ENCODE measurements at places on chromosomes 5 and 9.

DNA sequence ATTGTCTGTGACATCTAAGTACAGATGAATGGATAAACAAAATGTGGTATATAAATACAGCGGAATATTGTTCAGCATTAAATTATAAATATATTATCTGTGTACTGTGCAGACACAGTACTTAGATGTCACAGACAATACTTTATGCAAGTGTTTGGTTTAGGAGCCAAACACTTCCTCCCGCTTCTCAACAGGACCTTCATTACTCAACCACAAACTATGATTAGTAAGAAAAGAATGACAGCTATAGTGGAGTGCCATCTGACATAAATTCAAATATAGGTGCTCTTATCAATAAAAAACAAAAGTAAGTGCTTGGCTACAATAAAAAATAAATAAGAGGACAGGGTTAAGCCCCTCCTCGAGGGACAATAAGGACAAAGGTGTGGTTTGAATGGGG is 38.9 kb upstream of the STX17 start:
- DNase-seq: no peak

- no peak for DNase-seq
These were observed 187.4 kb upstream of the SLC24A2 start for GRCh38 chr9:19976226-19976625.

- DNase-seq: no peak
These were observed 110.4 kb downstream of the STARD4 start for GRCh38 chr5:111401906-111402305.

DNA sequence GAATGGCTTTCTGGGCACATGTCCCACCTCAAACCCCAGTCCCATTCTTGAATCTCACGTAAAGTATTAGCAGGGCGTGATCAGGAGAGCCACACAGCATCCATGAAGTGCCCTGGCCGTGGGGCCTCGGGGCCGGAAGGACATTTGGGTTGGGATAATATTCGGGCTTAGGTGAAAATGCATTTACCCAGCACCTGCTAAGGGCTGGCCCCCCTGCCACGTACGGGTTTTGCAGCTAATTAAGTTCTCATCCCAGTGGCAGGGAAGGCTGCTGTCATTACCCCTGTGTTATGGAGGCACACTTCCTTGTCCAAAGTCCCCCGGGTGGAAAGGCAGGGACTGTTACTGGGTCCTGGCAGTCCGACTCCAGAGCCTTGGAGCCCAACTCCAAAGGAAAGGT is 29.0 kb downstream of the ROPN1L start:
- no peak for DNase-seq

GRCh38 chr9:36118706-36119105 is 17.8 kb upstream of the GLIPR2 start:
- no peak for DNase-seq

- no peak for DNase-seq
These were observed 105.7 kb downstream of the SPRY4 start for GRCh38 chr5:142219146-142219545.

DNA sequence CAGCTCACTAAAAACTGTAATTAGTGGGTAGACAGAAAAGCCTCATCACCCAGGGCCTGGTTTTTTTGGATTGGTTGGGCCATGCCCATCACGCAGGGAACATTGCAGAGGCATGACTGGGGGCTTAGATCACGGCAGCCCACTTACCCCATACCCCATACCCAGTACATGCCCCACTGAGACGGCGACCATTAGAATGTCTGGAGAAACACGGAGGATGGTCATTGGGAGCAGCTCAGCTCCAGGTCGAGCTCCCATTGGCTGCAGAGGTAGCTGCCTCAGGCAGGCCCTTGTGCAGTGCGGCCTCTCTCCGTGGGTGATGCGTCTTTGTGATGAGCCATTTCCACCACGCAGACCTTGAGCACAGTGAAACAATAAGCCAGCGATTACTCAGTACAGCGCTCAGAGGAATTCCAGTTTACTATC is 204.0 kb downstream of the GADD45G start:
- DNase-seq: no peak

- DNase-seq: no peak
These were observed 135.3 kb downstream of the YIPF5 start for GRCh38 chr5:144035046-144035740.
